Small intestine (tissue), 16 donors: ENCODE measurements at places on chromosomes 2 and 18. TPM values are rescaled to one million over a fixed set of nuclear protein-coding genes. Genes with fewer than 3 reads are reported as not detected.
A peak's percentile ranks its signal among the peaks of the same experiment; 100 is the strongest.

The SPATA3 gene
- polyA plus RNA-seq: not detected

DNA sequence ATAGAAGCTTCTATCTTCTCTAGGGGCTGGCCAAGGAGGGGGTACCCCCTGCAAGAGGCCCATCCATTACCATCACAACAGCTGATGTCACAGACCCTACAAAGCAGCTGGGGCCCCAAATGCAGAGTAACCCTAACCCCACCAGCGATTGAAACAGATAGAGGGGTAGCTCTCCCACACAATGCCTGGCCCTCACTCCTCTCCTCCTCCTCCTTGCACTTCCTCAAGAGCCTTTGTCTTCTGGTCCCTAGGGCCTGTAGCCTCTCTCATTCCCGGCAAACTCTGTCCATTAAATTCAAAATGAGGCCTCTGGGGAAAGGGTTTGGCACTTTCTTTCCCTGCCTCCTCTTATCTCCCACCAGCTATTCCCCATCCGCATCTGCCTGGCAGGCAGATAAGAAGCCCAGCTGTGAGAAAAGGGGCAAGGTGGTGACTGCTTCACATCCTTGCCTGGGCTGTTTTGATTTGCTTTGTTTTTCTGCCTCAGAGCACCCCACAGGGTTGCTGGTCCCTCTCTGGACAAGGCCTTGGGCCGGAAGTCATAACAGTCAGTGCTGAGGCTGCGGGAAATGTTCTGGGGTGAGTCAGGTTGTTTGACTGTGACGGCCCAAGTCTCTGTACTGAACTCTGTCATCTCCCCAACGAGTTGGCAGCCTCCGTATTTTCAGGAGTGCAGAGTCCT is 26.1 kb upstream of the CYP26B1 start:
- H3K4me1 ChIP-seq: no peaks in the 10 kb centered on the region
- no peak overlapping the region for H3K27ac ChIP-seq
- no peak for DNase-seq
- no peaks in the 10 kb centered on the region for H3K27me3 ChIP-seq

- no peaks in the 10 kb centered on the region for H3K27me3 ChIP-seq
- H3K27ac ChIP-seq: no peak overlapping the region
- DNase-seq: no peak
- H3K36me3 ChIP-seq: no peaks in the 10 kb centered on the region
- H3K4me1 ChIP-seq: no peaks in the 10 kb centered on the region
These were observed 8.8 kb downstream of the COL4A4 start for GRCh38 chr2:227154986-227155774.

GRCh38 chr2:208326016-208326415 is 60.0 kb downstream of the PIKFYVE start:
- no peak for DNase-seq
- H3K27ac ChIP-seq: no peak overlapping the region
- H3K27me3 ChIP-seq: no peaks in the 10 kb centered on the region
- peaks cover 12% of the 10 kb centered on the region for H3K36me3 ChIP-seq

GRCh38 chr2:174839662-174840061 is 75.4 kb upstream of the CHRNA1 start:
- H3K27me3 ChIP-seq: no peaks in the 10 kb centered on the region
- no peak overlapping the region for H3K4me3 ChIP-seq
- no peaks in the 10 kb centered on the region for H3K4me1 ChIP-seq
- no peak overlapping the region for H3K27ac ChIP-seq
- no peaks in the 10 kb centered on the region for H3K36me3 ChIP-seq
- no peak for DNase-seq

The MSTN gene
- polyA plus RNA-seq: not detected

The MYO3B gene
- polyA plus RNA-seq: 0.03 TPM

GRCh38 chr2:67038195-67038594 is 358.9 kb upstream of the ETAA1 start:
- H3K27ac ChIP-seq: no peak overlapping the region
- DNase-seq: no peak
- H3K4me3 ChIP-seq: no peak overlapping the region
- H3K4me1 ChIP-seq: peaks cover 11% of the 10 kb centered on the region

The CENPA gene
- 4.8 TPM for polyA plus RNA-seq

The RAB6C gene
- polyA plus RNA-seq: not detected

The SERPINB3 gene
- not detected for polyA plus RNA-seq

The CCL20 gene
- polyA plus RNA-seq: 12.9 TPM

GRCh38 chr2:237599465-237600110 is 9.1 kb upstream of the RAB17 start:
- no peak for DNase-seq
- H3K4me1 ChIP-seq: peaks cover 67% of the 10 kb centered on the region
- H3K36me3 ChIP-seq: no peaks in the 10 kb centered on the region
- no peak overlapping the region for H3K27ac ChIP-seq

DNA sequence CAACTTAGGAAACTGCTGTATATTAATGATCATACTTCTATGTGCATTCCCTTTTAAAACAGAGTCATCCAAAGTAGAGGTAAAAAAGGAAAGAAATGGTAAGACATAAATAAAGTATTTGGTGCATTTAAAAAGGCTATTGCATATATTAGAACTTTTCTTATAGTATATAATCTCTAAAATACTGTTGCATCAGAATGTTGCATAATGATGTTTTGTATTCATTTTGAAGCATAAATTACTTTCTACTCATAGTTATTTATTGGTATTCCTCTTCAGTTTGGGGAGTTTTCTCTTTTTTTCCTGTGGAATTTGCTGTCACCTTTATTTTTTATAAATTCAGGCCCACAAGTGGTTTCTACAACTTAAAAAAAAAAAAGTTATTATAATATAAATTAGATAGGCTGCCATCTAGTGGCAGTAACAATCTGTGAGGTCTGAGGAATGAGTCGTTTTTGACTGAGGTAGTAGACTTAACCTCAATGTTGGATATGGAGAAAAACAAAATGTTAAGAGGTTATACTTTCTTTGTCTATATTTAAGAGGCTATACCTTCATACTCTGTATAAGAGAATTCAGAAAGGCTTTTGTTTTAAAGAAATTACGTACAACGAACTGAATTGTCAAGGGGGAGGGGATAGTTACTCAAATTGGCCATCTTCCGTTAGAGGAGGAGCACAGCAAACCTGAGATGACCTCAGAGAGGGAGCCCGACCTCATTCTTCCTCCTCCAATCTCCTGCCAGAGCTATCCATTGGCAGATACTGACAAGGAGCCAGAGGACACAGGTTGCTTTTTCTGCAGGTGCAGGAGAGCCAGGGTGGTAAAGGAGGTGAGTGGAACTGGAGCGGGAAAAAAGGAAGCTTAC is 23.8 kb downstream of the ANKAR start:
- no peak overlapping the region for H3K27ac ChIP-seq
- H3K4me1 ChIP-seq: no peaks in the 10 kb centered on the region

The INPP1 gene
- 74.6 TPM for polyA plus RNA-seq

DNA sequence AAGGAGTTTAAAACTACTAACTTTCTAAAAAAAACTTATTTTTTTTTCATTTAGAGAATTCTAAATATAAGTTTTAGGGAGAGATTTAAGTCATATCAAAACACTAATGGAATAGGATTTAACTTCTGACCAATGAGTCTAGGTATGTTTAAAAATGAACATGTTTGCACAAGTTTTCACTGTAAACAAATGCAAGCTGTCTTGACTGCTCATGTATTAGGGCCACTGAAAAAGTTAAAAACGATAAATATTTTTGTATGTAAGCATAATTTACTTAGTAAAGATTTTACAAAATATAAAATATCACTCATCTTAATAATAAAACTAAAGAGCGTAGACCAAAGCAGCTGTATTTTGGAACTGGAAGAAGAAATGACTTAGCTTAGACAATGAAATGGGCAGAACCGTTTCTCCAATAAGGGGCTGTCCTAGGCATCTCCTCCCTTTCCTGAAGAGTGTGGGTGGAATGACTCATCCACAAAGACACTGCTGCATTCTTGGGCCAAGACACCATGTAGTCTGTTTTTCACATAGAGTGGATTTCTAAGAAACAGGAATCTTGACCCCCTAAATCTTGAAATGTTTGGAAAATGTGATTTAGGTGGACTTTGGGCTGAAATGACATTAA is 118.8 kb downstream of the MEP1B start:
- no peak for DNase-seq
- H3K4me1 ChIP-seq: no peaks in the 10 kb centered on the region
- no peaks in the 10 kb centered on the region for H3K36me3 ChIP-seq
- H3K27ac ChIP-seq: no peak overlapping the region
- H3K4me3 ChIP-seq: no peak overlapping the region
- no peaks in the 10 kb centered on the region for H3K27me3 ChIP-seq

DNA sequence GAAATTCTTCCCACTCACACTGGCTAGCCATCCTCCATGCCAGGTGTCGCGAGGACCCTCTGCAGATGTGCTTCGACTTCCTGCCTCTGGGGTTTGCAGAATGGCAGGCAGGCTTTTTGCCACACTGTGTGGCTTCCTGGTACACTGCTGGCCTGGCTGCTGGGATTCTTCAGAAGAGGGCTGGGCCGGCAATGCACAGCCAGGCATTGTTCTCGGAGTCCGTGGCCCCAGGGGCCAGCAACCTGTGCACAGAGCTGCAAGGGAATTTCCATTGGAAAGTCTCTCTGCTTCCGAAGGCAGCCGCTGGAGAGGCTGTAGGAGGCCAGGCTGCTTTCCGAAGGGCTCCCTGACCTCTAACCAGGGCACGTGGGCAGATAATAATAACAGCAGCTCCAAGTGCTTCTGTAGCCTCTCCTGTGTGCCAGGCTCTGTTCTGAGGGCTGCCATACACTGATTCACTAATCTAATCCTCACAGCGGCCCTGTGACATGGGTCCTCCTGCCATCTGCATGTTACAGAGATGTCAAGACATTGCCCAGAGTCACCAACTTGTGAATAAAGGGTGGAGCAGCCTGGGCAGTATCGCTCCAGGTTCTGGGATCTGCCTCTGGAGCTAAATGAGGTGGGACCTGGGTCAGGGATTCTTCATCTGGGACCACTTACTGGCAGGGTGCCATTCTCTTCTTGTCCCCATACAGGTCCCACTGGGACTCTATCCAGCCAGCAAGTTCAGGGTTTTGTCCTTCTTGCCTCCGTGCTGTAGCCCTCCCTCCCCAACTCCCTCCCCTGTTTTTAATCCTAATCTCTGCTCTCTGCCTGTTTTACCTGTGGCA is 5.0 kb downstream of the LDLRAD4 start:
- peak overlapping the region; percentile 72 for H3K27ac ChIP-seq
- no peak overlapping the region for H3K4me3 ChIP-seq
- H3K4me1 ChIP-seq: peaks cover 8% of the 10 kb centered on the region
- no peak for DNase-seq

The KCNS3 gene
- 0.67 TPM for polyA plus RNA-seq
